ENCODE measurements at places on chromosomes 3 and 15.

GRCh38 chr15:75022783-75023180, 608 bp upstream of the PPCDC start:
- no peak for DNase-seq

DNA sequence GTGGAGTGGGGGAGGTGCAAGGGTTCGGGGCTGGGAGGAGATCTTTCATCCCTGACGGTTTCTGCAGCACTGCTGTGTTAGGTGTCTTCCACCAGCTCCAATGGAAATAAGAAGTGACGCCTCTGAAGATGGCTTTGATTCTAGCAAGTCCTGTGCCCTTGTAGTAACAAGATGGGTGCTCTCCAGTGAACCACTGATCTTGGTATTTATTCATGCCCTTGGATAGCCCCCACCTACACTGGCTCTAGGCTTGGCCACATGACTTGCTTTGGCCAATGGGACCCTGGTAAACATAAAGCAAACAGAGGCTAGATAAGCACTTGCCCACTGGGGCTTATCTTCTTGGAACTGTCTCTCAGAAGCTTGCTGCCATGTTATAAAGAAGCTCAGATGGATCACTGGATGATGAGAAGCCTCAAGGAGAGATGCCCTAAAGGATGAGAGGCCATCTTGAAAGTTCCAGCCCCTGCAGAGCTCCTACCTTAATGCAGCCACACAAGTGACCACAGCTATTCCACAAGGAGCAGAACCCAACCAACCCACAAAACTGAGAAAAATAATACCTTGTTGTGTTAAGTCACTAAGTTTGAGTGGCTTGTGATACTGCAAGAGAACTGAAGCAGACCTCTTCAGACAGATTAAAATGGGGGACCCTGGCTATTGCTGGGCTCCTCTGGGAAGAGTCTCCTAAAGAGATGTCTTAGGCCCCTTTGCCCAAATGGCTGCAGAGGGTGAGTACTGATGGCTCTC, 137.9 kb downstream of the PDCD6IP start:
- no peak for DNase-seq

GRCh38 chr3:134606033-134607025, 44.5 kb downstream of the KY start:
- DNase-seq: no peak

DNA sequence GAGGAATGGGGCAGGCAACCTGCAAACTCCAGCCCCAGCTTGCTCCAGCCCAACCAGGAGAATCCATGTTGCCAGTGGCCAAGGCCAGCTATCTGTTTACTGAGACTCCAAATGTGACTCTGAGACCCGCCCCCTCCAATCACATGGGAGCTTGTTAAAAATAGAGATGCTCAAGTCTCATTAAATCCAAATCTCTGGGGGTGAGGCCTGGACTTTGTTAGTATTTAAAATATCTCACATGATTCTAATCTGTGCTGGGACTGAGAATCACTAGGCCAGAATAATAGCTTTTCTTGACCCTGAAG, 224.2 kb upstream of the TBL1XR1 start:
- no peak for DNase-seq

DNA sequence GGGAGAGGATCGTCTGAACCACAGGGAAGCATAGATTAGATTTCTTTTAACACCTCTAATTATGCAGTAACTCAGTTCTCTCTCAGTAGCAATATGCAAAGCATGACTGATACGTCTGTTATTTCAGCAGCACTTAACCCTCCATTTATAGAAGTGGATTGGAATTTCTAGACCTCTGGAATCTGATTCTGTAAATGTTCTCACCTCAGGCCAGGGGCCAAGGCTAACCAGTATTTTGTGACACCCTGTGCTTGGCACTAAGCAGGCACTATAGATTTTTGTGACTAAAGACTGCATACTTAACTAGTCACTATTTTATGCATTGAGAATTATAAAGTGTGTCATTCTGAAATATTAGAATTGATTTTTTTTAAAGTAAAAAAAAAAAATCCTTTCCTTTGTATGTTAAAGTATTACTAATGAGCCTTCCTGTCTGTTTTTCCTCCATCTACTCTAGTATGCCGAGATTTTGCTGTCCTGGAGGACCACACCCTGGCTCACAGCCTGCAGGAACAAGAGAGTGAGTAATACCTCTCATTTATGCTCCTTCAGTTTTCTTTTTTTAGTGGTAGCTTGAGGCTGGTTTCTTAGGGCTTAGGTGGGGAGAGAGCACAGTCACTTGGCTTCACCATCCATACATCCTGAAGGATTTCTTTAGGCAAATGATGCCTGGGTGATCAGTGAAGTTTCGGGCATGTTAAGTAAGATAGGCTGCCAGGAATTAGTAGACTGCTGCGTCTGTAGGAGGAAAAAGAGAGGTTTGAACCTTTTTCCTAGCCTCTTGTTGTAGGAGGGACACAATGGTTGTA, 26.5 kb upstream of the UTS2B start:
- no peak for DNase-seq

DNA sequence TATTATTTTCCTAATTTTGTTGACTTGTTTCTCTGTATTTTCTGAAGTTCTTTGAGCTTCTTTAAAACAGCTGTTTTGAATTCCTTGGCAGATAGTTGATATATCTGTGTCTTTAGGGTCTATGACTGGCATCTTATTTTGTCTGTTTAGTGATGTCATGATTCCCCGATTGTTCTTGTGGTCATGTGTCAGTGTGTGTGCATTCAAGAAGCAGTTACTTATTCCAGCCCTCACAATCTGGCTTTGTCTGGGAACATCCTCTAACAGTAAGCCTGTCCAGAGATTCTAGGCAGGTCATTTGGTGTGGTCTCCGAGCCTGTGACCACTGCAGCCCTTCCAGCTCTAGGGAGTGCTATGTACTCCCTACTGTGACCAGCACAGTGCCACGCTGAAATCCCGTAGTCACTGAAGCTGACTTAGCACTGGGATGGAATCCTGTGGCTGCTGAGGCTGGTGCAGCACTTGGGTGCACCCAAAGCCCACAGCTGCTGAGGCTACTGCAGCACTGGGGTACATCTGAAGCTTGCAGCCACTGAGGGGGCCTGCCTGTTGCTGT, 6.7 kb downstream of the LNP1 start:
- DNase-seq: no peak

DNA sequence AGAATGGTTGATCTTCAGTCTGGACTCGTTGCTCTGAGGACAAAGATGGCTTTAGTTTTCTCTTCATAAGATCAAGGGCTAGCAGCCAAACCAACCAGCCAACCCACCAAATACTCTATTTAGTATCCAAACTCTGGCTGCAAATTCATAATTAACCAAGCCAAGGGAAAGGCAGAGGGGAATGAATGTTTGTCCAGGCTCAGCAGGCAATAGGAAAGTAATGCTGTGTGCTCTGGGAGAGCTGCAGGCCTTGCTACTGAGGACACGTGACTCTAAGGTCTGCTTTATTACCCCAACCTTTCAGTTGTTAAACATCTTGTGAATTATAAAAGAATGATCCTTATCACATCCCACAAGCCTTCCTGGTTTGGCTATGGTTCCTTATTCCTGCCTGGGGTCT, 52.3 kb upstream of the GALNT15 start:
- no peak for DNase-seq

- no peak for DNase-seq
These were observed 216.0 kb upstream of the ZBTB20 start for GRCh38 chr3:115363071-115363470.

- no peak for DNase-seq
These were observed 199.4 kb downstream of the MYRIP start for GRCh38 chr3:40008796-40009195.

- DNase-seq: no peak
These were observed 9.9 kb downstream of the FYCO1 start for GRCh38 chr3:45985532-45986302.

- DNase-seq: no peak
These were observed 186.8 kb downstream of the THSD4 start for GRCh38 chr15:71301958-71302621.

DNA sequence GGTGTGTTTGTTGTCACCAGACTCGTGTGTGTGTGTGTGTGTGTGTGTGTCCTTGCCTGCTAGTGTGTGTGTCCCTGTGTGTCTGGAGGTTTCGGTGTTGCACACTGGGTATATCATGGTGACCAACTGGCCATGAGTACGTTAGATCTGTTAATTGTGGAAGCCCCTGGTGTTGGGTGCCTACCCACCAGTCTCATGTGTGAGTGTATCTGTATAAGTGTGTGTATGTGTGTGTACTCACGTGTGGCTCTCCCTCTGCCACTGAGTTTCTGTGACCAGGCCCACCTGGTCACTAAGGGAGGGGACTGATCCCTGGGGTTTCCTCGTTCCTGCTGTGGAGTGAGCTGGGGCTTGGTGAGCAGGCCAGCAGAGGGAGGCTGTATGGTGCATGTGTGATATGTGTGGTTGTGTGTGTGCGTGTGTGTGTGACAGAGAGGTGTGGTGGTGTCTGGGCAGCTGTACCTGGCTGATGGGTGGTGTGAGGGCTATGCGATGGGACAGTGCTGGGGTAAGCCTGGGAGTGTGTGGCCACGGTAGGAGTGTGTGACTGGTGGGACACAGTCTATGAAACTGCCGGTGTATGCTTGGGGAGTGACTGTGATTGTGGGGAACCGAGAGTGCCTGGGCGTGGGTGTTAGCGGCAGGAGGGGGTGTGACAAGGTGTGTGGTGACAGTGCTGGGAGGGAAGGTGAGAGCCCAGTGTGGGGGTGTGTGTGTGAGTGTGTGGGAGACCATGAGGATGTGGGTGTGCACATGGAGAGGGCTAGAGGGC, 1.8 kb downstream of the PRKCD start:
- DNase-seq: peak; percentile 31

GRCh38 chr3:22115581-22115980, 364.6 kb upstream of the ZNF385D start:
- no peak for DNase-seq

GRCh38 chr3:3594986-3595385, 204.2 kb upstream of the LRRN1 start:
- DNase-seq: no peak

GRCh38 chr3:98573181-98573728, 20.2 kb downstream of the CPOX start:
- peak; percentile 26 for DNase-seq

- DNase-seq: no peak
These were observed 117.3 kb downstream of the RPL22L1 start for GRCh38 chr3:170752571-170753155.

GRCh38 chr3:50242851-50243542, 7.0 kb downstream of the GNAI2 start:
- peak; percentile 92 for DNase-seq

All from MV-4-11 (cell line).